Stimulated activated CD8-positive, alpha-beta memory T cell treated with anti-CD3 and anti-CD28 coated beads, Interleukin-7, amount 100 ng/mL, for 4 hours (primary cell): ENCODE measurements at places on chromosomes 3 and 15.

DNA sequence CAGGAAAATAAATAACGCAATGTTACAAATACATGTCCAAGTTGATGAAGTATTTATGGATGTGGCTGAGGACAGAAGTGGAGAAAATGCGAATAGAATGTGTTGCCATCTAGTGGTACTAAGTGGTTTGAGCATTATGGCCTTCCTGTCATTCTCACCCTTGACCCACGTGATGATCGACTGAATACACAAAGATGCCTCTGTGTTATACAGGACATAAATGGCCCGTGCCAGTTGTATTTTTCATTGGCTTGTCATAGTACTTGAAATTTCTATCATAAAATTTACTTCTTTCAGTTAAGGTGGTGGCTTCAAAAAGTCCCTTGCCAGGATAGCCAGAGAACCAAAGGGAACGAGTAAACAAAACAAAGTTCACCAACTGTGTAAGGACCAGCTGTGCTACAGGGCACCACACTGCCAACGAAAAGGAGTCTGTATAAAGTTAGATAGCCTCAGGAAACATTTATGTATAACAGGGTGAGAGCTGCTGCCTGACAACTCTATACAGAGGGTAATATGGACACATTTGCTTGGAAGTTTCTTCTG, 103.7 kb downstream of the MYH15 start:
- DNase-seq: no peak

DNA sequence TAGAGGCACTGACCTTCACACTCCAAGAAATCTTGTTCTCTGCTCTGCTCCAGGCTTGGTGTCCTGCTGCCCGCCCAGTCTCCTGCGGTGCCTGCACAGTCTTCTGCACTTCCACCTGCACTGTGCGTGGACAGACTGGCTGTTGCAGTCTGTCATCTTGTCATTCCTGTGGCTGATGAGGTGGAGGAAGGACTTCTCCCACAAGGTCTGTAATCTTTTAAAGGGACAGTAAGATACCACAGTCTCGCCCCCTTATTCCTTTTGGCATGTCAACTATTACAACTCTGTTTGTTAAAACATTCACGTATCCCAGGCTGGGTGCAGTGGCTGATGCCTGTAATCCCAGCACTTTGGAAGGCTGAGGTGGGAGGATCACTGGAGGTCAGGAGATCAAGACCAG, 54.1 kb upstream of the IGF2BP2 start:
- no peak for DNase-seq

GRCh38 chr3:114645392-114645791, 351.6 kb downstream of the TIGIT start:
- DNase-seq: no peak

DNA sequence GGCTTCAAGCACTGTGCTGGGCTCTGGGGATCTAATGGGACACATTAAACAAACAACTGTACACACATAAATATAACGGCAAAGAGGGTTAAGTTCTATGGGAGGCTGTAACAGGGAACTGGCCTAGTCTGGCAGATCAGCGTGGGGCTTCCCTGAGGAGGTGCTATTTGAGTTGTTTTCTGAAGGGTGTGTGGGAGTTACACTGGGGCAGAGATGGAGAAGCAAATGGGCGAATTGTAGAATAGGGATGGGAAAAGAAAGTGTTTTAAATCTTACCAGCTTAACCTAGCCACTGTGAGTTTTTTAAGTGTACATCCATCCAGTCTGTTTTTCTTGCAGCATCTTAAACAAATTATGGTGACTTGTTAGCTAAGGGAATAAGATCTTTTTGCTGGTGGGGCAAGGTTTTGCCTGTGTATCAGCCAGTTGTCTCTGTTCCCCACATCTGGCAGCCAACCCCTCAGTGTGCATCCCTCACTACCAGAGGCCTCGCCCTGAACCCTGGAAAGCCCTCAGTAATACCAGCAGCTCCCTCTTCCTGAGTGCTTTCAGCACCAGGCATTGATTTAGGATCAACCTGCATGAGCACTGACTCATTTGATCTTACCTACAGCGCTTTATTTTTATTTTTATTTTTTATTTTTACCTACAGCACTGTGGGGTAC, 10.9 kb upstream of the IL16 start:
- DNase-seq: no peak

GRCh38 chr3:288417-288816, 91.9 kb downstream of the CHL1 start:
- DNase-seq: no peak

GRCh38 chr15:58669108-58669507, 80.4 kb downstream of the ADAM10 start:
- DNase-seq: no peak

- no peak for DNase-seq
Observed at GRCh38 chr3:53250881-53251605, 4.8 kb downstream of the TKT start.

DNA sequence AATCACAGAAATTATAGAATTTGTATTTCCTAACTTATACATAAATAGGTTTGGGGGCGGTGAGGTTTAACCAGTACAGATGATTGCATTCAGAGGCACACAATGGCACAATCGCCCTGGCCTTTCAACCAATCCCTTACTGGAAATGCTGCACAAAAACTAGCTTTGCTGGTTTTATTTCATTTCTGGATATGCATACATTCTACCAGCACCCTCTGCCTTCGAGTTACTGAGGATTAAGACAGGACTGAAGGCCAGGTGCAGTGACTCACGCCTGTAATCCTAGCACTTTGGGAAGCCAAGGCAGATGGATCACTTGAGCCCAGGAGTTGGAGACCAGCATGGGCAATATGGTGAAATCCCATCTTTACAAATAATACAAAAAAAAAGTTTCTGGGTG, 336.1 kb downstream of the ARRDC4 start:
- DNase-seq: no peak

DNA sequence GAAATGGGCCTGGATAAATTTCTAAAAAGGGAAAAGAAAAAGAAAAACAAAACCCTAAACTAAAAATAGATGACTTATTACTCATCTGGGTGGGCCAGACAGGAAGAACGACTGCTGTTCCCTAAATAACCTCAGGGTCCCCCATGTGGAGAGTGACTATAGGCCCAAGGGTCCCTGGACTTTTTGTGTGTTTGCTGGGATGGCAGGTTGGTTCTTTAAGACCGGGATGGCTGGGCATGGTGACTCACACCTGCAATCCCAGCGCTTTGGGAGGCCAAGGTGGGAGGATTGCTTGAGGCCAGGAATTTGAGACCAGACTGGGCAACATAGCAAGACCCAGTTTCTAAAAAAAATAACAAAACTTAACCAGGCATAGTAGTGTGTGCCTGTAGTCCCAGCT, 43.8 kb upstream of the TRA2B start:
- no peak for DNase-seq

DNA sequence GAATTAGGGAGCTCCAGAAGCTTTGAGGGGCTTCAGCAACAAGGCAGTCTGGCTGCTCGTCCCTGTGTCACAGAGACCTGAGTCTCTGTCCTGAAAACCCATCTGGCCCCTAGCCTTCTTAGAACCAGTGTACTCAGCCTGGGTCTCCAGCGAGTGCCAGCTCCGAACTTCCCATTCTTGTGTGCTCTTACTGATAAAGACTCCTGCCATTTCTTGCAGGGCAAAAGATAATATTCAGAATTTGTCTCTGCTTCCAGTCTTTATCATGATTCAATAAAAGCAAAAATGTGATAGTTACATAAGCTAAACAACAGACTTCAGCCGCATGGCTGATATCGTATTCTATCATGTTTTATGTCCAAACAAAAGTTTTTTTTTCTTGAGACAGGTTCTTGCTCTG, 36.0 kb upstream of the BCL2A1 start:
- no peak for DNase-seq

DNA sequence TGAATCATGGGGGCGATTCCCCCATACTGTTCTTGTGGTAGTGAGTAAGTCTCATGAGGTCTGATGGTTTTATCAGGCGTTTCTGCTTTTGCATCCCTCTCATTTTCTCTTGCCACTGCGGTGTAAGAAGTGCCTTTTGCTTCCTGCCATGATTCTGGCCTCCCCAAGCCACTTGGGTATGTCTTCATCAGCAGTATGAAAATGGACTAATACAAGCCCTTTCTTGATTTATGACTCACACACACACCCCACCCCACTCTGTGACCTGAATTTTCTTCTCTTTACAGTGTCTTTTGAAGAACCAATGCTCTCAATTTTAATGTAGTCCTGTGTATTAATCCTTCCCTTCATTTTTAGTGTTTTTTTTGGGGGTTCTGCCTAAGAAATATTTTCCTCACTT, 244.8 kb downstream of the PLCL2 start:
- no peak for DNase-seq

DNA sequence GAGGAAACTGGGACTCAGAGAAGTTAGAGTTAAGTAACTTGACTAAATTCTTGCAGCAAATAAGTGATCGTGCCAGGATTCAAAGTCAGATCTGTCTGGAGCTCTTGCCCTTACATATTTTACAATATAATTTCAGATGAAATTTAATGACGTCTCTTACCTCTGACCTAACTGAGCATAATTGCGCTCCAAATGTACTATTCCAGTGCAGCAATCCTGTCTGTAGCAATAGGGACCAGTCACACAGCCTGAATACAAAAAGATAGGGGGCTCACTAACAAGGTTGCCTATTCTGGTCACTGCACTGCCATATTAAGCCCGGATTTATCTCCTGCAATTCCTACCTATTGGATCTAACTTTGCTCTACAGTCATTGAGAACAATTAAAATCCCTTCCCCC, 316.4 kb downstream of the ZBTB20 start:
- no peak for DNase-seq

GRCh38 chr15:79433276-79433990, 1.3 kb downstream of the MINAR1 start:
- DNase-seq: no peak

GRCh38 chr3:11661052-11661656, 17.4 kb upstream of the VGLL4 start:
- DNase-seq: no peak
